ENCODE measurements at places on chromosomes 13 and 19.

DNA sequence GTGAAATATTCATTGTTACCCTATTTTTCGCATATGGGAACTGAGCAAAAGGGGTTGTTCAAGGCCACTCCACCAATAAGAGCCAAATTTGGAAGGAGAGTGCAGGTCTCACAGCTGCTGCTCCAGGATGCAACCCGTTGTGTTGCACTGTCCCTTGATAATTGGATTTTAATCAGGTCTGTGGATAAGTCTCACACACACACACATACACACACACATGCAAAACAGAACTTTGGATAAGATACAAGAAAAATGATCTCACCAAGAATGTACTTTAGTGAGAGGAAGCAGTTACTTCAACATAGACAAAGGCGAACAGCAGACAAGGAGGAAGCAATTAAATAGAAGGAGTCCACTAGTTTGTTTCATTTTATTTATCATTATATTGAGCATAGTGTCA lies 127.3 kb upstream of the EDNRB start:
- no peak for DNase-seq

GRCh38 chr19:50928831-50929230 lies 17.6 kb upstream of the KLK4 start:
- DNase-seq: no peak

GRCh38 chr13:91721413-91721812 lies 323.0 kb downstream of the GPC5 start:
- no peak for DNase-seq

GRCh38 chr13:92415781-92416180 lies 810.8 kb upstream of the GPC6 start:
- no peak for DNase-seq

DNA sequence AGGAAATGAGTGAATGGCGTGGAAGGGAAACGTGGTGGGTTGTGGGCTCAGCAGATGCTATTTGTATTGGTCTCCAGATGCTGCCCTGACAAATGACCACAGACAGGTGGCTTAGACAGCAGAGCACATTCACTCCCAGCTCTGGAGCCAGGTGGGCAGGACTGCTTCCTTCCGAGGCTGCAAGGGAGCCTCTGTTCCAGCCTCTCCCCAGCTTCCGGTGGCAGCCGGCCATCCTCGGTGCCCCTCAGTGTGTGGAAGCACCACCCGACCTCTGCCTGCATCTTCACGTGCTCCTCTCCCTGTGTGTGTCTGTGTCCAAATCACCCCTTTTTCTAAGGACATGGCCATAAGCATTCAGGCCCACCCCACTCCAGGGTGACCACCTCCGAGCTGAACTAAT lies 105.1 kb downstream of the SOX1 start:
- no peak for DNase-seq

DNA sequence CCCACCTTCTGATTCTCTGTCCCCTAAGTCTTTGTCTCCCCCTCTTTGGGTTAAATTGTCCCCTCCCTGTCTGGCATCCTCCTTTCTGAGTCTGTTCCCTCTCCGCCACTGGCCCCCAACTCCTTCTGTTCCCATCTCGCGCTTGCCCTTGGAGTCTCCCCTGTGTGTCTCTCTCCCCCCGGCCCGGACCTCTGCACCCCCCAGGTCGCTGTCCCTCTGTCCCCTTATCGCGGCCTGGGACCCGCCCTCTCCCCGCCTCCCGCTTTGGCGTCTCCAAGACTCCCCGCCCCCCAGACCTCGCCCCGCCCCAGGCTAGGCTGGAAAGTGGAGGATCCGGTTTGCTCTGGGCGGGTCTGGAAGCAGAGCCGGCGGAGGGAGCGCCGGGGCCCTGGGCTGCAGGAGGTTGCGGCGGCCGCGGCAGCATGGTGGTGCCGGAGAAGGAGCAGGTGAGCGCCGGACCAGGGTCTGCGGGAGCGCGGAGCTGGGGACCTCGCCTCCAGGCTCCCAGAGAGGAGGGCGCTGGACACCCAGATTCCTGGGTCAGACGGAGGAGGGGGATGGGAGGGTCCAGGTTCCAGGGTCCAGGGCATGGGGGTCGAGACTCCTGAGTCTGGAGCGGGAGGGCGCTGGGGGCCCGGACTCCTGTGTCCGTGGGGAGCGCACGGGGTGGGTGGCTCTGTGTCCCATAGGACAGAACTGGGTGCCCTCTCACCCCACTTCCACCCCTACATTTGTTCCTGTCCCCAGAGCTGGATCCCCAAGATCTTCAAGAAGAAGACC lies at the start of gene TRPM4:
Gene TRPM4, plus strand, starts transcription at position 348 of the 780 bp plus-strand sequence. Its CDS starts 75 bp downstream, at position 423.
- DNase-seq: no peak

GRCh38 chr13:30787738-30788525 lies 52.6 kb downstream of the ALOX5AP start:
- DNase-seq: no peak

DNA sequence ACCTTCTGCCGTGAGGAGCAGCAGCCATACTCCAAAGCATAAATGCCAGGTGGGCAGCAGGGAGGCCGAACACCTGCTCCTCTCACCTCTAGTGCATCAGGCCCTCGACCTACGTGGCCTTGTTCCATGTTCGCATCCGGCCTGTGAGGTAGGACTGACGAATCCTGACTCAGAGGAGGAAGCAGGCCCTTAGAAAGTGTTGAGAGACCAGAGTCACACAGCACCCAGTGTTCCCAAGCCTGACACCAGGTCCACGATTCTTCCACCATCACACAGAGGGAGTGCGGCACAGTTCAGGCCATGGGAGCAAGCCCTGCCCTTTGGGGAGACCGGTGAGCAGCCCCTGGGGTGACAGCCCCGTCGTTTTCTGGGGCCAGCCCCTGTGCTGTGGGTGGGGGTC lies 14.7 kb downstream of the ATP12A start:
- DNase-seq: no peak

DNA sequence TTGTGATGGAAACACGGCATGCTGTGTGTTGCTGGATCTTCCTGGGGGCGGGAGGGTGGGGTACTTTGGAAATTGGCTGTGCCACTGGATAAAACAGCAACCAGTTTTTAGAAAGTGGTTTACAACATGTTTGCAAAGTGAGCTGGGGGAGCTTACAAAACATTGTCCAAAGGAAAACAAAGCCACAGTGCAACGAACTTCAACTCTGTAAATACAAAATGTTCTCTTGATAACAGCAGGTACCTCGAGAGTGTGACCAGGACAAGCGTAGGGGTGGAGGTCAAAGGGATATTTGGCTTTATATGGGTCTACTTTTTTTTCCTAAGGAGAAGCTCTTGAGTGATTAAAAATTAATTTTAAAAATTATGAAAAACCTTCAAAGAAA lies 2.5 kb downstream of the IGSF23 start:
- DNase-seq: no peak

DNA sequence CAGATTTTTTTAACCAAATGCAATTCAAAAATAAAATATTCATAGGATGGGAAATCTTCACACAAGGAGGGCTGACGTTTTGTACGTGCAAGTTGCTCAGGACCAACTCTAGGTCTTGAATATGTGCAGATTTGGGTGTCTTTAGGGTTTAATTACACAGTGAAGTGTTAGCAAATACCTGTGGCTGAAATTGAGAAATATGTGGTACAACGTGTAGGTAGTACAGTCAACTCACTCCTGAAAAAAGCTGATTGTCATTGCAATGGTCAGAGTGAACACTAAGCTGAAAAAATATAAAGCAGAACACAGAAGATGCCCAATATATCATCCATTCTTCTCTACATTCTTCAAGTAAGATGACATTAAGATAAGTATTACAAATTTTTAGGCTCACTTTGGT lies 314.3 kb downstream of the SLITRK1 start:
- no peak for DNase-seq

DNA sequence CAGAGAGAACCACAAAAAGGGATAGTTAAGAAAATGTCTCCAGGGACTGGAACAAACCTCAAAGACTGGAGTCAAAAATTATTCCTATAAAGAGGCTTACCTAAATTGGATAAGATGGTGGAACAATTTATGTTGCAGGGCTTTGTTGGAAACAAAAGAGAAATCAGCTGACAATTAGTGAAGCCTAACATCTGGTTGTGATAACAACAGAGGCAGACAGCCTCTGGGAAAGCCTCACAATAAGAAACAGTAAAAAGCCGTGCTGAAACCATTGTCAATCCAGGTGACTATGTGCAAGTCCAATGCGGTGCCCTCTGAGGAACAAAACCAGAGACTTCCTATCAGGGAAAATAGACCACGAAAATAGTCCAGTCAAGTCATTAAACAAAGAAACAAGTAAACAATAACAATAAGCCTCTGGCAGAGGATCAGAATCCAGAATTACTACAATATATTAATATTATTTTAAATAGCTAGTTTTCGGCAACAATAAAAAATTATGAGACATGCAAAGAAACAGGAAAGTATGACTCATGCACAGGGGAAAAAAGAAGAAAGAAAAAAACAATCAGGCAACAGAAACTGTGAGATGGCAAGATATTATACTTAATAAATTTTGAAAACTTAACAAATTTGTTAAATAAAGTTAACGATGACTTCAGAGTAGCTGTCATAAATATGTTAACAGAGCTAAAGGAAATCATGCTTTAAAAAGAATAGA lies 99.7 kb upstream of the RXFP2 start:
- no peak for DNase-seq

DNA sequence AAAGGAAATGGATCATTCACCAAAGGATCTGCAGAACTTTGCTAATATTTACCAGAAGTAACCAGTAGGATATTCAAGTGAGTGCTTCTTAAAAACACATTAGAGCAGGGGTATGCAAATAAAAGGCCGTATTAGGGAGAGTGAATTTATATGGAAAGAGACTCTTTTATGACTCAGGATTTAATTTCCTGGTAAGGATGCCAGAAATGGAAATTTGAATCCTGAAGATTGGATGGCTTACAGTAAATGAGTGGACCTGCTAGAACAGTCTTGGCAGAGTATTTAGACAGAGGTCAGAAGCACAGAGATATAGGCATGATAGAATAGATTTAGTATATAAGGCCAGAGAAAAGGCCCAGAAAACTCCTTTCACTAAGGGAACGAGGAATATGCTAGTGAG lies 201.6 kb downstream of the SLITRK5 start:
- DNase-seq: no peak
